Psoas muscle (tissue), 8 donors: ENCODE measurements at places on chromosomes 11 and 22. TPM values are rescaled to one million over a fixed set of nuclear protein-coding genes. Genes with fewer than 3 reads are reported as not detected.

The DRG1 gene
- polyA plus RNA-seq = 89.9 TPM

- no peak overlapping the region for H3K4me3 ChIP-seq
- H3K36me3 ChIP-seq = no peaks in the 10 kb centered on the region
- H3K4me1 ChIP-seq = no peaks in the 10 kb centered on the region
- no peaks in the 10 kb centered on the region for H3K27me3 ChIP-seq
- DNase-seq = no peak
- H3K27ac ChIP-seq = no peak overlapping the region
Observed at GRCh38 chr22:31532060-31532459, 35.7 kb downstream of the SFI1 start.

GRCh38 chr11:8829556-8829955, 81.4 kb upstream of the AKIP1 start:
- H3K27ac ChIP-seq = no peak overlapping the region
- no peaks in the 10 kb centered on the region for H3K36me3 ChIP-seq
- DNase-seq = no peak
- H3K4me1 ChIP-seq = peaks cover 15% of the 10 kb centered on the region
- H3K27me3 ChIP-seq = no peaks in the 10 kb centered on the region

The MAP6 gene
- 0.26 TPM for polyA plus RNA-seq

DNA sequence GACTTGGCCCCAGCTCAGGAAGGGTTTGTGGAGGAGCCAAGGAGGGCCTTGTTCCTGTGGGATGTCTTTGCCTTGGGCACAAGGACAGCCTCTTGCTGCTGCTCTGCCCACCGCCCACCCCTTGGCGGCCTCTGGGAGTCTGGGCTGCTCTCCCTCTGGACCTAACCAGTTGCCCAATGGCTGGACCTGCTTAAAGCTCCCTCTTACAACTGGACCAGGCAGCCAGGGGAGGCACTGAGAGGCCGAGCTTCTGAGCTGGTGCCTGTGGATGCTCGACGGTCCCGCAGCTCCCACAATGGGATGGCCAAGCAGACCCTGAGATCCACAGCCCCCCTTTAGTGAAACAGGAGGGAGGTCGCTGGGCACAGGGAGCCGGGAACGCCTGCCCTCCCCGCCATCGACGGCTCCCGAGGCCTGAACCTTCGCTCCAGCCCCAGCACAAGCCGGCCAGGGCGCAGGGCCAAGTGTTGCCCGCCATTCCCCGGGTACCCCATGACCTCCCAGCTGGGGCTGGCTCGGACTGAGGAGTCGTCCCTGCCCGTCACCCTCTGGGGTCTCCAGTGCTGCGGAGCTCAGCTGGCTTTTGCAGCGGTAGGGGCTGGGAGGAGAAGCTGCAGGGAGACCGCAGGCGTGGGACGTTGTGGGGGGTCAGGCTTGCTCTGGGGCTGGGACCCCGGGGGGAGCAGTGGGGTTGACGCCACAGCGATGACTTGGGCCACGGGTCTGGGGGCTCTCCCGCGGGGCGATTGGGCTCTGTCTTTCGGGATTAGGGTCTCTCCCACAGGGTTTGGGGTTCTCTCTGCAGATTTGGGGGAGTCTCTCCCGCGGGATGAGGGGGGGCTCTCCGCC, 584 bp upstream of the GAL start:
- no peaks in the 10 kb centered on the region for H3K36me3 ChIP-seq
- no peaks in the 10 kb centered on the region for H3K27me3 ChIP-seq
- peaks cover 5% of the 10 kb centered on the region for H3K4me1 ChIP-seq
- no peak overlapping the region for H3K27ac ChIP-seq

- DNase-seq = no peak
- peaks cover 3% of the 10 kb centered on the region for H3K27me3 ChIP-seq
- no peak overlapping the region for H3K27ac ChIP-seq
- no peak overlapping the region for H3K4me3 ChIP-seq
- H3K36me3 ChIP-seq = no peaks in the 10 kb centered on the region
Observed at GRCh38 chr11:18749681-18750319, 23.8 kb upstream of the IGSF22 start.

The RANBP1 gene
- 44.1 TPM for polyA plus RNA-seq

The TMA7B gene
- polyA plus RNA-seq = not detected

The HIKESHI gene
- polyA plus RNA-seq = 74.9 TPM
